Nucleus accumbens (tissue), 56 donors: ENCODE measurements at places on chromosomes 2 and 18.

DNA sequence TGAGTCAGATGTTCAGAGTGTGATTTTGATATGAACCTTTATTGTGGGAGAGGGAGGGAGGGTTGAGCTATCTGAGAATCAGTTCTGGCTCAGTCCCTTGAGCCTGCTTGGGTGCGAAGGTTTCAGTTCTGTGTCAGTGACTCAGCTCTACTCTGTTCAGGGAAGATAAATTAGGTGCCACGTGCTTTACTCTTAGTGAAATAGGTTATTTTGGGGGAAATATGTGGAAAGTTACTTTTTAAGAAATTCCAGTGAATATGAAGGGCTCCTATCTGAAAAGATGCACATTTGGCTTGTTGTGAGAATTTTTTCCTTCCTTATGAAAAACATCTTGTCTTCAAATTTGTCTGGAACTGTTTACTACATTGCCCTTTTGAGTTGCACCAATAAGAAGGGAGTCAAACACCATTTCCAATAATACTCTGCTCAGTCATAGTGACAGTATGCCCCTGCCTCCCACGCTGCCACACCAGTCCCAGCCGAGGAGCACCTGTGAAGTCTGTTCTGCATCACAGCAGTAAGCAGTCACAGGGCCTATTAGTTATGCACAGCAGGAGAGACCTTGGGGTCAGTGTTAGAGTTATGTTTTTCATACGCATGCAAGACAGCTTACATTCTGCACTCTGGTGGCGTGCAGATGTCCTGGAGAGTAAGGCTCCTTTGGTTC lies 32.8 kb upstream of the DNAH7 start:
- no peak for DNase-seq

- no peak for DNase-seq
Observed at GRCh38 chr2:70010576-70011111, 49.2 kb upstream of the ASPRV1 start.

DNA sequence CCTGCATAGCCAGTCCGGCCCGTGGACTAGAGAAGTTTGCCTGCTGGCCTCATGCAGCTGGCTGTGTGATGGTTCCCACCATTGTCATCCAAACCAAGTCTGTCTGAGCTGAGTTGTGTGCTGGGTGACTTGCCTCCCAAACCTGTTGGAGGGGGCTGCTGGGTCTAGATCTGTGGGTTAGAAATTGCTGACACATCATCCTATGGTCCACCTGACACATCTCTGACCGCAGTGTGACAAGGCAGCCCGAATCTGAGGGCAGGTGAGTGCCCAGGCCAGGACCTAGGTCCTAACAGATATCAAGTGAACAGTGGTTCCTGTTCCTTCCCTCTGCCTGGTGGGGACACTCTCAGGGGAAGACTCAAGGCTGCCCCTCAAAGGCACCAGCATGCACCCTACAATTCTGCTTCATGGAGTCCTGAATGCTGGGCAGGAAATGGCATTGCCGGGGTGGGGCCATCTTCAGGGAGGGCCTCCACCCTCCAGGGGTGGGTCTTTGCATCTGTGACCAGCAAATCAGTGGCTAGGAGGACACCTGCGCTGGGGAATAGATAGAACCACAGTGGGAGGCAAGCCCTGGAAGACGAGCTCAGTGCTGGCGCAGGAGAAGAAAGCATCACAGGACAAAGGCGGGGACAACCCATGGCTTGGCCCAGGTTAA lies 117.9 kb upstream of the ID2 start:
- no peak for DNase-seq

GRCh38 chr2:54894467-54894866 lies 155.8 kb downstream of the RTN4 start:
- DNase-seq = no peak

- DNase-seq = no peak
Observed at GRCh38 chr2:223894009-223894408, 51.1 kb downstream of the WDFY1 start.

GRCh38 chr18:27956001-27956640 lies 220.8 kb downstream of the CDH2 start:
- DNase-seq = no peak

- no peak for DNase-seq
Observed at GRCh38 chr2:45554073-45554741, 56.9 kb downstream of the SRBD1 start.

DNA sequence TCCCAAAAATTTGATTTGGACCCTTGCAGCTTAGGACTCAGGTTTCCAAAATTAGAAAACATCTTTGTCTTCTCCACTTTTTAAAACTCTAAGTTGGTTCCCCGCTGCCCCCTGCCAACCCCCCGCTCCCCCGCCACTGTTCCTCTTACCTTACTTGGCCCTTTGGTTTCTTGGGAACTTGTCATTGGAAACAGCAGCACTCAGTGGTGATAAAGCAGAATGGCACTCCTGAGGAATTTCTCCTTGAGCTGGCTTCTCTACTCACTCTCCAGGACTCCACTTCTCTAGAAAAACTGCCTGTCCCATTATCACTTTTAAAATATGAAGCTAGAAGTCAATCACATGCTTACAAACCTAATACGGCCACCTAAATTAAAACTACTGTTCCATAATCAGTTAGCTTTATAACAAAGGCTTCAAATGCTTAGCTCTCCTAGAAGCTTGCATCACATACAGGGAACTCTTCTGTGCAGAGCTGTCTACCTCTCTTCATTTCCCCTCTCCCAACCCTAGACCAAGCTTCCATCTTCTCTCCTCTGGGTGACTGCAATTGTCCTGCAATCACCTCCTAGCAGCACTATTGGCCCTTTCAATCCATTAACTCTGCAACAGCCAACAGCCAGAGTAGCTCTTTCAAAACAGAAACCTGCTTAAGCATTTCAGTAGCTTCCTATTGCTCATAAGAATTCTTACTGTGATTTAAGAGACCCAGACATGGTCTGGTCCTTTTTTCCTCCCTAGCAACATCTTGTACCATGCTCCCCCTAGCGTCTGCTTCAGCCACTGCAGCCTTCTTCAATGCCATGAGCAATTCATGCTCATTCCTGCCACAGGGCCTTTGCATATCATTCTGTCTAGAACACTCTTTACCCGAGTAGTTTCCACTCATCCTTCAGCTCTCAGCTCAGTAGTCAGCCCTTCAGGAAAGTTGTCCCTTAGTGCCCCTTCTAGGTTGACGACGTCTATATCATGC lies 15.2 kb upstream of the PLEKHM3 start:
- DNase-seq = peak; percentile 10

GRCh38 chr18:13477147-13477683 lies 249.1 kb downstream of the FAM210A start:
- no peak for DNase-seq

- no peak for DNase-seq
Observed at GRCh38 chr18:12628706-12629702, 28.9 kb downstream of the SPIRE1 start.

DNA sequence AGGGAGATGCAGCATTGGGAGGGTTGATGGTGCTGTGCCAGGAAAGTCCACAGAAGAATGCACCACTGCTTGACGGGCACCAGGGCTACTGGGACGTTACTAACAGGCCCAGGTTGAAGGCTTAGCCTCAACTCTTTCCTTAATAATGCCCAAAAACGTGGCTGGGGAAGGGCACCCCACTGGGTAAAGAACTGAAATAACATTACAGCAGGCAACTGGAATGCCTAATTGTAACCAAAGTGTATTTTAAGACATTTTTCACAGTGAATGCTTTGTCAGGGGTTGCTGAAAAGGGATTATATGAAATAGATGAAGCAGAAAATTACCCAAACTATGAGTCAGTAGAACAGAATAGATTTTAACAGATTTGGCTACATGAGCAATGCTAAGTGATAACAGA lies 191.3 kb downstream of the CMPK2 start:
- no peak for DNase-seq

- DNase-seq = no peak
Observed at GRCh38 chr2:175842996-175843395, 159.1 kb downstream of the LNPK start.

GRCh38 chr2:20103530-20103929 lies 52.1 kb upstream of the LAPTM4A start:
- no peak for DNase-seq

DNA sequence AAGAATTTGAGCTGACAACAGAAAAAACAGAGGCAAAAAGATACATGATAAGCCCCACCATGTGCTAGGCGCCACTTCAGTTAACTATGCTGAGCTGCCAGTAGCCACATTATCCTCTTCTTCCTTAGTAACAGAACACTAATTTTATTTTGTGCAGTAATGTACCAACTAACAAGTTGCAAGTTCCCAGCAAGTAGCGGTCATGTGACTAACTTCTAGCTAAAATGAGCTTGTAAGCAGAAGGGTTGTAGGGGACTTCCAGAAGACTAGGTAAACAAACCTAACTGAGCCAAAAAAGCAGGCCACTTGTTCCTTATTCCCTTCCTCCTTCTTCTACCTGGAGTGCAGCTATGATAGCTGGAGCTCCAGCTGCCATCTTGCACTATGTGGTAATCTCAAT lies 75.5 kb downstream of the DTNB start:
- DNase-seq = no peak

- DNase-seq = no peak
Observed at GRCh38 chr2:216001216-216002100, 11.9 kb downstream of the MREG start.

- no peak for DNase-seq
Observed at GRCh38 chr2:213167271-213167930, 16.0 kb upstream of the IKZF2 start.

- no peak for DNase-seq
Observed at GRCh38 chr2:44881856-44882255, 59.6 kb upstream of the SIX3 start.

GRCh38 chr2:233358335-233358734 lies 4.0 kb downstream of the DGKD start:
- DNase-seq = no peak

- DNase-seq = no peak
Observed at GRCh38 chr2:18855027-18855426, 265.7 kb upstream of the NT5C1B start.

- DNase-seq = peak; percentile 47
Observed at GRCh38 chr18:74551936-74552555, 17.7 kb downstream of the CNDP1 start.

DNA sequence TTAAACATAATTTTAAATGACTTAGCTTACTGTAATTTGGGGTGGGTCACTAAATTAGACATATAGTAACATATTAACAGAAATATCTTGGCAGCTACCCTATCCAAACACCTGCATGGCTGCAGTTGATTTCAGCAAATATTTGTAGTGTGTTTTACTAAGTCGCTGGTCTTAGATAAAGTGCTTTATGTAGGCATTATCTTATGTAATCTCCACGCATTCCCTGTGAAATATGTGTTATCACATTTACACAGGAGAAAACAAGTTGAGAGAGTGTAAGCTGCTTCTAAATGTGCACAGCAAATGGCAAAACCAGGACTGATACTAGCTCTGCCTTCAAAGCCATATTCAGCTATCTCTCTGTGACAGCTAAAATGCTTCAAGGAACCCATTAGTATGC lies 72.0 kb downstream of the NYAP2 start:
- no peak for DNase-seq

- DNase-seq = peak; percentile 14
Observed at GRCh38 chr2:232872826-232873225, 2.8 kb downstream of the SNORC start.

- no peak for DNase-seq
Observed at GRCh38 chr2:237597196-237598145, 6.9 kb upstream of the RAB17 start.

- no peak for DNase-seq
Observed at GRCh38 chr2:206158563-206159345, 490 bp downstream of the NDUFS1 start.

- no peak for DNase-seq
Observed at GRCh38 chr18:58405107-58405898, 223.6 kb downstream of the ALPK2 start.

GRCh38 chr18:58536534-58537271 lies 92.2 kb downstream of the ALPK2 start:
- DNase-seq = no peak
